Glomerular endothelial cell (primary cell): ENCODE measurements at places on chromosomes 6 and 20. TPM values are rescaled to one million over a fixed set of nuclear protein-coding genes. Genes with fewer than 3 reads are reported as not detected.

Gene MCCD1
- total RNA-seq: not detected in 2 replicates

Gene SPATS1
- total RNA-seq: not detected in 2 replicates

Gene UST
- total RNA-seq: 2.0 and 21.0 TPM in 2 replicates

Gene KCNQ5
- 1.1 and 1.6 TPM in 2 replicates for total RNA-seq

Gene HDAC2
- total RNA-seq: 123 and 125 TPM in 2 replicates

Gene EGFL8
- 6.1 and 7.1 TPM in 2 replicates for total RNA-seq
